ENCODE measurements at places on chromosomes 3 and 15.

DNA sequence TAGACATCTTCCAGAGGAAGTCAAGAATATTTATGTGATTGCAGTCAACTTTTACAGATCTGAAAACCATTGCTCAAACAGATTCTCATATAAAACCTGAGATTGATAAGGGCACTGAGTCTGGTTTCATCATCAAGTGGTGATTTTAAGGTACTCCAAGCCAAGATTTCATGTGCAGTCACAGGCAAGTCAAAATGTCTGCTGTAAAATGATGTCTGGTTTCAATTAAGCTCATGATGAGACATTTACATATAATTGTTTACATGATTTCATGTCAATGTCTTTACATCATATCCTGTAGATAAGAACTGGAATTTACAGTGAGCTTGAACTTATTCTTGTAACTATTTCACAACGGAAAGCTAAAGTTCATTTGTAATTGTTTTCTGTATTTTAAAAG lies 1215.5 kb downstream of the ROBO2 start:
- no peak for DNase-seq

DNA sequence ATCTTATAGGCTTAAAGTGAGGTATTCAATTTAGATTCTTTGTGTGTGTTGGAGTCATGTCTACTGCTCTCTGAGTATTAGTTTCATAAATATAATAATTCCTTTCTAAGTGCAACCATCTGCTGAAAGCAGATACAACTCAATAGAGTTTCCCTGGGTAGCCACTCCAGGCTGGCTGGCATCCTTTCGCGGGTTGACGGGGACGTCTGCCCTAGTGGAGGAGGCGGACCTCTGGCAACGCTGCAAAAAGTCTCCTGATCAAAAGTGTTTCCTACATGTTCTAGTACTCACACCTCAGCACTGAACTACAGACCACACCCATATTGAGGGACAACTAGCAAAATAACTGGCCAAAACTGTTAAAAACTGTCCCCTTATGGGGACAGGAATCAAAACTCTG lies 2.5 kb downstream of the MOBP start:
- no peak for DNase-seq

- DNase-seq = no peak
These were observed 9.7 kb upstream of the SHF start for GRCh38 chr15:45197512-45197911.

DNA sequence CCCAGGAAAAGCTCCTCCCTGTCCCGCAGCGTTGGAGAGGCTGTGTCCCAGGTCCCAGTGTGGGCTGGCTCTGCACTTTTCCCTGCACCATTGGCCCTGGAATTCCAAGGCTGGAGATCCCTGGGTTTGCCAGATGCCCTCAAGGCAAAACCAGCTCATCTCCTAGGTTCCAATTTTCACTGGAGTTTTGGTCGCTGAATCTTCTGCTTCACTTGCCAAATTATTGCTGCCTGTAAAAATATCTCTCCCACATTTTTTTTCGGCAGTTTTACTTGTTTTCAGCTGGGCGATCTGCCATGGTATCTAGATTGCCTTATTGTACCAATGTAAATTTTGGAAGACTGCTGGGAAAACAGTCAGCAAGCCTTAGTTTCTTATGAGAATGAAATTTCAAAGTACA lies 150.9 kb upstream of the ATP10A start:
- no peak for DNase-seq

DNA sequence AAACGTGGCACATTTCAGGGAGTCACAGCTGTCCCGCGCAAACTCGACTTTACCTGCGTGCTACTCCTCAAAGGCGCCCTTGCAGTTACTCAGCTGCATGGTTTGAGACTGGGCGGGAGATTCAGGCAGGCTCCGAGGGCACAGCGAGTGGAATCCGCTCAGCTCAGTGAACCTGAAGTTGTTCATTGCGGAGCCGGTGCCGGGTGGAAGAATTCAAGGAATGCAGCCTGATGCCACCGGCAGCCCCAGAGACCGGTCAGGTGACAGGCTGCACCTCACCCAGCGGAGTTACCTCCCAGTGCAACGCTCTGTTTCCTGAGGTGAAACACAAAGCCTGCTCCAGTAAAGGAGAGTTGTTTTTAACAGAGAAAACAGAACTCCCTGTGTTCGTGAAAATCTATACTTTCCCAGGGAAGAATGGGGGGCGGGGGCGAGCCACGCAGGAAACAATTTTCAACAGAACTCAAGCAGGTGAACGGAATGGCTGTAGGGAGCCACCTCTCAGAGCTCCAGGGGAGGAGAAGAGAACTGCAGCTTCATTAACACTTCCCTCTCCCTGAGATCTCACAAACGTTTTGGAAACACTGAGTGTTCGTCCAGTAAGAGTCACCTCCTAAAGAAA lies 3.8 kb downstream of the VEPH1 start:
- DNase-seq = peak; percentile 48

GRCh38 chr15:29380466-29380865 lies 110.8 kb upstream of the NSMCE3 start:
- no peak for DNase-seq

- no peak for DNase-seq
These were observed 617.4 kb downstream of the SI start for GRCh38 chr3:164460851-164461250.

- DNase-seq = no peak
These were observed 16.4 kb downstream of the SNX1 start for GRCh38 chr15:64112073-64112772.

- DNase-seq = no peak
These were observed 32.2 kb downstream of the MCTP2 start for GRCh38 chr15:94263341-94264273.

- DNase-seq = no peak
These were observed 3.3 kb downstream of the LMOD3 start for GRCh38 chr3:69119138-69119537.

- DNase-seq = no peak
These were observed 88.6 kb downstream of the RYK start for GRCh38 chr3:134161898-134162615.

DNA sequence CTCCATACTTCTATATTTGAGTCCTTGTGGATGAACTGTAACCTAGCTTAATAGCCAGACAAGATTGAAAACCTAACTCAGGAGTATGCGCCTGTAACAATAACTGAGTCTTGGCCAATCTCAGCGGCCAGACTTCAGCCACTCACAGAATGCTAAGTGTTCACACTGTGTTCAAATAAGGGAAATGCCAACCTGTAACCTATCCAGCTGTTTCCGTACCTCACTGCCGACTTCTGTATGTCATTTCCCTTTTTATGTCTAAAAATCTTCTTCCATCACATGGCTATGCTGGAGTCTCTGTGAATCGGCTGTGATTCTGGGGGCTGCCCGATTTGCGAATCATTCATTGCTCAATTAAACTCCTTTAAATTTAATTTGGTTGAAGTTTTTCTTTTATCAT lies 169.2 kb downstream of the NFKBIZ start:
- DNase-seq = no peak

- DNase-seq = no peak
These were observed 64.5 kb upstream of the MLF1 start for GRCh38 chr3:158506456-158506855.

DNA sequence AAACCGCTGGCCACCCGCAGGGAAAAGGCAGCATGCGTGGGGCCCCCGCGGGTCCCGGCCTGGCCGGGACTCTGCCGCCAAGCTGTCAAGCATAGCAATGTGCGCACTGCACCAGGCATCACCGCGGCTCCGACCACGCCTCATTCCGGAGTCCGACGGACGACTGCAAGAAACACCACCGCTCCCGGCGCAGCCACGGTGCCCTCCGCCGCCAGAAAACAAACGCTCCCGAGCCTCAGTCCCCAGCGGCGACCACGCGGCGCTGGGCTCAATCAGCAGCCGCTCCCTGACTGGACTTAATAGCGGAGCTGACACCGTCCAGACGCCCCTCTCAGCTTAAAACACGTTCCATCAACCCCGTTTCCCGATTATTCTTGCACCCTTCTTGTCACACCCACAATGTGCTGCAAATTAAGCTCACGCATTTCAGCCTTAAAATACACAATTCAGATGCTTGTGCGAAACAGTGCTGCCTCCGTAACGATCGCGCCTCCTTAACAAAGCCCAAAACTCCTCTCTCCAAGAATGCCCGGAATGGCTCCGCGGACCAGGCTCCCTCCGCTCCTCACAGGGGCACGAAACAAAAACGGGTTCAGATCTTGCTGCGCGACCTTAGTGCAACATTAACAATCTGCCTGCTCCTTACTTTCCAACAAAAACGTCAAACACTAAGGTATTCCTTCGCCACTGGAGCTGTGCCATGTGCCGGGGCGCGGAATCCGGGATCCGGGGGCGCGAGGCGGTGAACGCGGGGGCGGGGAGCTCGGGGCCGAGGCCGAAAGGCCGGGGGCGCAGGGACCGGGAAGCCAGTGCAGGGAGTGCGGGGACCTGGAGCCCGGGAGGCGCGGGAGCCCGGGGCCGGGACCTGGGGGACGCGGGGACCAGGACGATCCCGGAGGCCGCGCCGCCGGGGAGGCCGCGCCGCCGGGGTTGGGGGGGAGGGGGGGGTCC lies 655 bp downstream of the CYFIP1 start:
- peak; percentile 50 for DNase-seq

GRCh38 chr15:29621616-29622015 lies 200.7 kb downstream of the TJP1 start:
- no peak for DNase-seq

- no peak for DNase-seq
These were observed 393.6 kb downstream of the OTOL1 start for GRCh38 chr3:161890147-161890625.

GRCh38 chr15:78617076-78617475 lies 3.7 kb downstream of the CHRNA3 start:
- DNase-seq = no peak

- DNase-seq = no peak
These were observed 97.5 kb downstream of the CHL1 start for GRCh38 chr3:294096-294495.

DNA sequence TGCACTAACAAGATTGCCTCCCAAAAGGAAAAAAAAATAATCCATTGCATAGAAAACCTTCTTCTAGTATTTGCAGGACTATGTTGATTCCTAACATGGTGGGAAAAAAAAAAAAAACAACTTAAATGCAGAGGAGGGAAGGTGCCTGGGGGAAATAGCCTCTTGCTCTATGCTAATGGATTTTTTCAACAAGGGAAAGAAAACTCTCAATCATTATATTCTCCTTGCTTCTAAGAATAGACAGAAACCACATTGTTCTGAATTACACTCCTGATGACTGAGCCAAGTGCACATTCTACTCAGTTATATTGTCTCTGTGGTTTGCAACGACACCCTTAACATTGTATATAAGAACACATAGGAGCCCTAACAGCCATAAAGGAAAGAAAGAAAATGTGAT lies 760.2 kb downstream of the NAALADL2 start:
- DNase-seq = no peak

GRCh38 chr15:84734794-84735479 lies 13.5 kb upstream of the ZNF592 start:
- DNase-seq = no peak

DNA sequence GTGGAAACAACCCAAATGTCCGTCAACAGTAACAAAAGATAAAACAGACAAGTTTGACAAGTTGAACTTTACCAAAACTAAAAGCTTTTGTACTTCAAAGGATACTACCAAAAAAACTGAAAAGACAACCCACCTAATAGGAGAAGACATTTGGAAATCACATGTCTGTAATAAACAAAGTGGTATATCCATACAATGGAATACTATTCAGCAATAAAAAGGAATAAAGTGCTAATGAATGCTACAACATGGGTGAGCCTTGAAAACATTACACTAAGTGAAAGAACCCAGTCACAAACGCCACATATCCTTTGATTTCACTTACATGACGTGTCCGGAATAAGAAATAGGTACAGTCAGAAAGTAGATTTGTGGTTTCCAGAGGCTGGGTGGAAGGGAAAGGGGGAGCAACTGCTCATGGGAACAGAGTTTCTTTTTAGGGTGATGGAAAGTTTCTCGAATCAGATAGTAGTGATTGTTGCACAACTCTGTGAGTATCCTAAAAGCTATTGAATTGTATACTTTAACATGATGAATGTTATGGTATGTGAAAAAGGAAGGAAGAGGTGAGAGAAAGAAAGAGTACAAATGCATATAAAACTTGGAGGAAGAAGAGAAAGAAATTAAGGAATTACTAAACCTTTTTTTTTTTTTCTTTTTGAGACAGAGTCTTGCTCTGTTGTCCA lies 72.7 kb upstream of the ABHD2 start:
- no peak for DNase-seq

DNA sequence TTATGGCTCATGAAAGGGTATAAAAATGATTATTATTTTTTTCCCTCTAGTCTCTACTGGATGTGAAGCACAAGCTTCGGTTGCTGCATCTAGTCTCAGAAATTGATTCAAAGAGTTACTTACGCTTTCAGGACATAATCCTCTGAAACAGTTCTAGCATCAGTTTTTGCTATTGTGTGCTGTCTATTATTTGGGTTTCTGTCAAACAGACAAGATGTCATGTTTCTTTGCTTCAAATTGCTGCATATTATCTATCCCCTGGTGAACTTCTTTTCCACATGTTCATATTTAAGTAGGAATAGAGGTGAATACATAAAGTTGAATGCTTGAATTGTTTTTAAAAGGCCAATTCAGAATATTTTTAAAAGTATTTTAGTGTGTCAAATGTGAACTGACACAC lies 161.6 kb upstream of the GBE1 start:
- DNase-seq = no peak

DNA sequence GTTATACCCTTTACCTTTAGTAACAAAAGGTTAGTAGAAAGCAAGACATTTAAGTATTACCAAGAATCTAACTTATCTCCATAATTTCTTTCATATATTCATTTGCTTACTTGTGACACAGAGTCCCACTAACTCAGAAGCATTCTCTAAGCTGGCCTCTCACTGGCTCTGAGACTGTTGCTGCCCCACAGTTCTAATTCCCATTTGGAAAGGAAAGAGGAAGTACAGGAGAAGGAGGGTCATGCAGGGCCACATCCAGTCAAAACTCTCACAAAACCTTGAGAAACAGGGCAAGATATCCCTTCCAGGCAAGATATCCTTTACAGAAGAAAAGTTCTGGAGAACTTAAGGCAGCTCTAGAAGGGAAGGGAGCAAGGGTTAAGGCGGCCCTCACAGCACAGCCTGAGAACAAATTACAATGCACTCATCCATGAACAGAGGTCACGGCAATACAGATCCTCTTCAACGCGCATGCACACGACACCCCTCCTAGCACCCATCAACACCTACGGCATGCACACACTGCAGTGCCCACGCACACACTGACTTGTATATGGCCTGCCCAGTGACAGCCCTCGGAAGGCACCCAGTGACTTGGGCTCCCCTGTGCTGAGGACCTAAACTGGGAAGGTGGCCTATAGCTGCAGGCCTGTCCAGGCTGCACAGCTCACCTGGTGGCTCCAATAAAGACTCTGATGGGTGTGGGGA lies 13.0 kb upstream of the MYO5C start:
- no peak for DNase-seq

DNA sequence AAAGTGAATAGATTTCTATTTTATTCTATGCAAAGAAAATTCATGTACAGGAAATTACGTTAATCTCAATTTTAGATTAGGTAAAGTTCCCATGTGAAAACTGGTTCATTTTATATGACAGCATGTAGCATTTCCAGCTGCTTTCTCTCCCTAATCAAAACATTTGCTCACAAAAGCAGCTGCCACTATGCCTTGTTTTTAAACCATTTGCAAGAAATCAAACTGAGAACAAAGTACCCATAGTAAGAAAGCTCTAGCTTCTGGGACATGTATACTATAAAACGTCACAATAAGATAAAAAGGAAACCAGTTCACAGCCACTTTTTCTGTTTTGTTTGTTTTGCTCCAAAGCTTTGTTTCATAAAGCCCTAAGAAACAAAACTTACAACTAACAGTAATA lies 5.0 kb upstream of the CRYBG3 start:
- DNase-seq = no peak

GRCh38 chr15:39075311-39075710 lies 505.6 kb upstream of the THBS1 start:
- DNase-seq = no peak
